ENCODE measurements at places on chromosomes 12 and 14.

GRCh38 chr12:6722863-6723262 lies 983 bp upstream of the COPS7A start:
- no peak for DNase-seq

- DNase-seq, result no peak
These were observed 24.0 kb downstream of the LRIG3 start for GRCh38 chr12:58896278-58896677.

DNA sequence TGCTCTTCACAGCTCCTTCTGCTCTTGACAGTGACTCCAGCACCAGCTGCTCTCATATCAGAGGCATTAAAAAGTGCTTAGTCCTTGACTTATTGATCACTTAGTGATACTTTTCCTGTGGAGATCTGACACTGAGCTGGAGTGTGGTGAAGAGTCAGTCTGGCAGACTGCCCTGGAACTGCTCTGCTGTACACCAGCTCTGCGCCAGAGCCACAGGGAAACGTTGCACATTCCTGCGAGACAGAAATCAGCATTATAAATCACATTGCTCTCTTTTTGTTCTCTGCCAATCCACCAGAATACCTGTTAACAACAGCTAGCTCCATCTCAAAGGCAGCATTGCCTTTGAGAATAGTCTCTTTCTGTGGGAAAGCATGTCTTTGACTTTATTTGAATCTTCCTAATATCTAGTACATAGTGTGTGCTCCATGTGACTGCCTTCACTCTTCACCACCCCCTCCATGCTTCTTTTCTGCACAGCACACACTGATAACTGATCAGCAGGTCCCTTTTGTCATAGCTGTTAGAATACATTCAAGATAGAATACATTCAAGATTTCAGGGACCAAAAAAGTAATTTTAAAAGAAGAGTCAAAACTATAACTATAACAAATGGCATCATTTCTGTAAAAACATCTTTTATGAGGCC lies 48.2 kb upstream of the VSX2 start:
- DNase-seq, result peak; percentile 2

DNA sequence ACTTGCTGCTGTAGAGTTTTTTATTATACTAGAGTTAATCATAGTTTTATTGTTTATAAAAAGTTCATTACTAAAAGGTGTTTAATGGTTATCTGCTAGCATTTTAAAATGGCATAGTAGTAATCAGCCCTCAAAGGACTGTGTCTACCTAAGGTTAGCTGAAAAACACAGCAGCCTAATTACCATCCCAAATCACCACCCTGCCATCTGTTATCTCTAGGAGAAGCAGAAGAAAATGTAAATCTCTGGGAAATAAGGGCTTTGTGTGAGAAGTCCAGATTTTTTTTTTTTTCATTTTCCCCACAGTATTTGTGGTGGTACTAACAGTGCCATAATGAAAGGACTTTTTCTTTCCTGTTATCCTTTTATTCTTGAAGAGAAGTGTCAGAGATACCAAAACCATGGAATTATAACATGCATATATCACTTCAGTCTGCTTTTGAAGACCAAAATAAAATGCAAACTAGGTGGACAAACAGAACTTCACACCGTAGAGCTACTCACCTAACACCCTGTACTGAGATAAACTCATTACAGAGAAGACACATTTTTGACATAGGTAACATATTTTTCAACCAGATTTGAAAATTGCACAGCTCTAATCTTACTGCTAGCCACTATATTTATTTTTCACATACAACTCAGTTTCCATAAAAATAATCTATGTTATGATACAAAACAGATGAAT lies 876.2 kb downstream of the C12orf50 start:
- no peak for DNase-seq

DNA sequence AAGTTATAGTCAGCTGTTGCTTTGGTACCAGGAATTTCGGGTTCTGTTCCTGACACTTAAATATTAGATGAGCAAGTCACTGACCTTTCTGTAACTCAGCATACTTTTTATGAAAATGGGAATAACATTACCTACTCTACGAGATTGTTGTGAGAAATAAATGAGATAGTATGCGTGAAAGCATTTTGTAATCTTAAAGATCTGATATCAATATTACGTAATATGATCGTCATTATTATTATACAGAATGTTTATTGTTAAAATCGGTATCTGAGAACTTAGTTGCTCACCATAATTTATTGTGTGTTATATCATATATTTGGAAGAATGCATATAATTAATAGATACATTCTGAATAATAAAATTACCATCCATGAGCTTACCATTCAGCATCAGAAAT lies 6.1 kb upstream of the NECAP1 start:
- DNase-seq, result no peak

DNA sequence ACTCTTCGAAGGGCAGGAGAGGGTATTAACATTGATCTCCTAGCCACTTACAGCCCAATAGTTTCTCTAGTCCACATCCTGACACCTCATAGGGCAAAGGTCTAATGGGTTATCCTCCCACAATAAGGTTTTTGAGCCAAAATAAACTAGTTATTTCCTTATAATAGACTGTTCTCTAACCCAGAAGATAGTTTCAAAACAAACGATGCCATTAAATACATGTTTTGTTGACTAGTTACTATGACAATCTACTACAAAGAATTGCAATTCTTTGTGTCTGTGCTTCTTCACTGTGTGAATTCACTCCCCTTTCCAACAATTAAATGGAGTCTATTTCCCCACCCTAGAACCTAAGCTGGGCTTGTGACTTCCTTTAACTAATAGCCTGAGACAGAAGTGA lies 6.4 kb upstream of the ACTR10 start:
- DNase-seq, result no peak

All from fibroblast of skin of right biceps (primary cell).